ENCODE measurements at places on chromosomes 1 and 21.
A peak's percentile ranks its signal among the peaks of the same experiment; 100 is the strongest.

GRCh38 chr1:27455139-27455811, 34.7 kb downstream of the WASF2 start:
- no peak for DNase-seq

DNA sequence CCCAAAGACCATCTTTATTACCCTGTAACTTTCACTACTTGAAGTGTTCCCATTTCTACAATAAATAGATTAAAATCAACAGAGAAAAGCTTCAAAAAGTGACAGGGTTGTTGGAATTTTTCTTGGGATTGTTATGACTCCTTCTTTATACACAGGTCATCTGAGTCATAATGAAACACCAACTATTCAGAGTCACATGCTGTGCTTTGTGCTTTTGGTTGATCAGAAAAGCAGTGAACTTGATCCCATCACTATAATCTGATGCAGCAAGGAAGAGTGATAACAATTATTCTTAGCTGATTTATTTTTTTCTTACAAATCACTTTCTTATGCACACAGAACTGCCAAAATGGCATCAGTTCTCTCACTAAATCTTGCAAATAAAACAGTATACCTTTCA, 422.9 kb downstream of the PTBP2 start:
- no peak for DNase-seq

- DNase-seq = no peak
Observed at GRCh38 chr21:41130883-41131282, 37.1 kb upstream of the BACE2 start.

DNA sequence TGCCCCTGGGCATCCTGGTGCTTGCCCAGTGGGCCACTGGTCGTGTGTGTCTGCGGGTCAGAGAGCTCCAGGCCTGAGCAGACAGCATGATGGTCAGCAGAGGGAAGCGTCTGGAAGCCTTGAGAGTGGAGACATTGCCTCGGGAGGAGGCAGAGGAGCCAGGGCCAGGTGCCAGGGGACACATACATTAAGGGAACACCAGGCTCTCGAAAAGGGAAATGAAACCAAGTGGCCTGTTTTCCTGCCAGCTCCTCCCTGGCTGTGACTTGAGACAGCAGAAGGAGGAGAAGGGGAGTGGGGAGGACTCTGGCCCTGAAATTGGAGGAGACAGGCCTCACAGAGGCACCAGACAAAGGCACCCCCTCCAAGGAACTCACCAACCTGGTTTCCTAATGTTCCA, 62.4 kb upstream of the LRP8 start:
- no peak for DNase-seq

DNA sequence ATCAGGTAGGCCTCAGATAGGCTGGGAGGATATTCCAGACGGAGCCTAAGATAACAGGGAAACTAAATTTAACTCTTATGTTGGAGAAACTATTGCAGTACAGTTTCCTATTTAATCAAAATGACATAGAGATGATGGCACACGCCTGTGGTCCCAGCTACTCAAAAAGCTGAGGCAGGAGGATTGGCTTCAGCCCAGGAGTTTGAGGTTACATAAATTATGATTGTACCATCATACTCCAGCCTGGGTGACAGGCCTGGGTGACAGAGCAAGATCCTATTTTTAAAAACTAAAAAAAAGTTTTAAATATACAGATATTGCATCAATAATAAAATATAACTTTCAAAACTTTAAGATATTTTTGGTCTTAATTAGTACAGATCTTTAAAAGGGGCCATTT, 25.2 kb upstream of the TAL1 start:
- DNase-seq = no peak

GRCh38 chr1:168513656-168514404, 30.0 kb downstream of the XCL2 start:
- no peak for DNase-seq

GRCh38 chr1:228992907-228993535, 257.7 kb downstream of the RHOU start:
- no peak for DNase-seq

DNA sequence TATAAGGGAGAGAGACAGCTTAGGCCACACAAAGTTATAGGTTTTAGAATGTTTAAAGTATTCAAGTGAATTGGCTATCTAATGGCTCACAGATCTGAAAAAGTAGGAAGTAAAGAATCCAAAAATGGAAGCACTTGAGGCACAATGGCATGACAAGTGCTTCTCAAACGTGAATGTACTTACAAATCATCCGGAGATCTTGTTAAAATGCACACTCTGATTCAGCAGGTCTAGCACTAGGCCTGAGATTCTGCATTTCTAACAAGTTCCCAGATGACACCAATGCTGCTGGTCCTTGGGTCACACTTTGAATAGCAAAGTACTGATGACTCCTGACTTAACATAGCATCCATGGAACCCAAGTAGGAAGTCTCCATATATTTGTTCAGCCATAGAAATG, 20.9 kb upstream of the AGL start:
- no peak for DNase-seq

DNA sequence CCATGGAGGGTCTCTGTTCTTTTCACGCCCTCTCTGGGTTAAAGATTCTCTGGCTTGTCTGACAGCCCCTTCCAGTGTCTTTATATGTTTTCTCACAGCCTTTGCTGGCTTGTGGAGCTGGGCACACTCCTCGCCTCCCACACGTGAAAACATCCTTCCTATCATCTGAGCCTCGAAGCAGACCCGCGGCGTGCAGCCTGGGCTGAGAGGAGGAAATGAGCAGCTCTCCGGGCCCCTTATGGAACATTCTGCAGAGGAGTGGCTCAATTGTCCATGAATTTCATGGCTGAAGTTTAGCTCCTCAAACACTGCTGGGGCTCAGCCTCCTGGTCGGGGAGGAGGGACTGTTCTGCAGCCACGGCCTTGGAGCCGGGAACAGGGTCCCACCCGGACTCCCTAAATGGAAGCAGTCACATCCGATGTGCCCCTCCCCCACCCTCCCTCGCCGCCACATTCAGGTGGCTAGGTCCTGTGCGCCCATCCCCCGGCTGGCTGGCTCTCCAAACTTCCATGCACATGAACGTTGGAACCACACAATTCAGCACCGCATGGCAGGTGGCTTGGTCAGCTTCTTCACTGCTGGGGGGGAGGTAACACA, 15.1 kb upstream of the PDE9A start:
- no peak for DNase-seq

DNA sequence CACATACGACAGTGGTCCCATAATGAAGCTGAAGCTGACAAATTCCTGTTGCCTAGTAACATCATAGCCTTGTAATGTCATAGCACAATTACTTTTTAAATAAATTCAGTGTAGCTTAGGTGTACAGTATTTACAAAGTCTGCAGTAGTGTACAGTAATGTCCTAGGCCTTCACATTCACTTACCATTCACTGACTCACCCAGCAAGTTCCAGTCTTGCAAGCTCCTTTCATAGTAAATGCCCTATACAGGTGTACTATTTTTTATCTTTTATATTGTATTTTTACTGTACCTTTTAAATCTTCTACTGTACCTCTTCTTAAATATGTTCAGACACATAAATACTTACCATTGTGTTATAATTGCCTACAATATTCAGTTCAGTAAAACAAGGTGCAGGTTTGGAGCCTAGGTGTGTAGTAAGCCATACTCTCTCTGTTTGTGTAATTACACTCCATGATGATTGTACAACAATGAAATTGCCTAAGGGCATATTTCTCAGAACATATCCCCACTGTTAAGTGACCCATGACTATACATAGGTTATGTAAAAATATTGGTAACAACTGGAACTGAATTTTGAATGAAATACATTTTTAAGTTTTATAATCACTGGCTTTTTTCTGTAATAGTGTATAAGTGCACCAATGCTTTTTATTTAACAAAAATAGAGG, 33.5 kb upstream of the ADAM30 start:
- DNase-seq = no peak

- DNase-seq = no peak
Observed at GRCh38 chr1:91511386-91511785, 10.7 kb downstream of the CDC7 start.

- no peak for DNase-seq
Observed at GRCh38 chr1:245411245-245412036, 256.7 kb downstream of the KIF26B start.

- no peak for DNase-seq
Observed at GRCh38 chr1:12166834-12167492, at the start of gene TNFRSF1B. TNFRSF1B (plus strand) TSS chr1:12166991; CDS start chr1:12167092, 101 bp downstream.

DNA sequence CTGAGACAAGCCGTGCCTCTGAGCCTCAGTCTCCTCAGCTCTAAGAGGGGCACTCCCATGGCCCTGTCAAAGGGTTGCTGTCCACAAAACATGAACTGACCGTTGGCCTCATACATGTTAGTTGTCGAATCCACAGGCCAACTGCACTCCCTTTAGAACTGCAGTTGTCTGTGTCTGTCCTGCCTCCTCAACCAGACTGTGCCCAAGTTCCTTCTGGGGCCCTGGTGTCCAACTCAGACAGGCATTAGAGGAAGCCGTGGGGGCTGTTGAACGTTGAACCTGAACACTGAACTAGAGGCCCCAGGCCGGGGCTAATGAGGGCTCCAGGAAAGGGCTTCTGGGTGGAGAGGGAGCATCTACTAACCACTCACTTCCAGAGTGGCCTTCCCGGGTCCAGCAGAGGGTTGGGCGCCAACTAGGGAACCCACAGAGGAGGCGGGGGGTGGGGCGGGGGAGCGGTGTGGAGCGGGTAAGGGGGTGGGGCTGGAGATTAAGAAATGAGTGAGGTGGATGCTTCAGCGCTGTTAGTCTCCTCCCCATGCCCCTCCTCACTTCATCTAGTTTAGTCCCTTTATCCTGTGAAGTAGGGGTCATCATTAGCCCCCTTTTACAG, at the start of gene RAB42:
Gene RAB42 (plus strand): TSS at position 558 of the 613 bp plus-strand sequence. CDS start 247 bp downstream, outside the sequence.
- no peak for DNase-seq

DNA sequence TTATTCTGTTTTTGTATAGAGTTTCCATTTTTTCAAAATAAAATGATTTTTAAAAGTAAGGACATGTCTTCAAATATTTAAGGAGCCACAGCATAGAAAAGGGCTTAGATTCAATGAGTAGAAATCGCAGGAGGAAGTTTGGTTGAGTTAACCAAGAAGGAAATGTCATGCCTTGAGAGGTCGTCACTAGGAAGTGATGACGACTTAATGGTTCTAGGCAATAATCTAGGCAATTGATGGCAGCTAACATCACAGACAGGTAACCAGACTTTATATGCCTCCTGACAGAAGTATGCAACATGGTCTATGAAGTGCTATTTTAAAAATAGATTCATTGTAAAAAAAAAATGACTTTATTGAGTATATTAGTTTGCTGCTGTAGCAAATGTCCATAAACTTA, 32.1 kb upstream of the TP53BP2 start:
- no peak for DNase-seq

DNA sequence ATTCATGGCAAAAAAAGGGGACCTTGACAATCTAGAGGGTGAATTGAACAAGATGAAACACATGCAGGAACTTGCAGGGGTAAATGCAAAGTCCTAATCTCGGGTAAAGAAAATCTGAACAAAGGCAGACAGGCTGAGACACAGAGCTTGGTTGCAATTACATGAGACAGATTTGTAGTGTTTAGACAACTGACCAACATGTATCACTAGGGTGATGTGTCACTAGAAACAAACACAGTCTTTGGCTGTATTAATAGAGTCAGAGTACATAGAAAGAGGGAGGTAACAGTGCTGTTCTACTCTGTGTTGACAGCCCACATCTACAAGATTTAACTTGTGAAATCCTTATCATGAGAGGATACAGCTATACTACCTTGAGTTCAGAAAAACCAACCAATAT, 78.1 kb upstream of the GRIK3 start:
- DNase-seq = no peak

- DNase-seq = no peak
Observed at GRCh38 chr1:157104598-157105293, 5.1 kb upstream of the ETV3L start.

GRCh38 chr1:90800012-90800717, 83.1 kb upstream of the BARHL2 start:
- no peak for DNase-seq

DNA sequence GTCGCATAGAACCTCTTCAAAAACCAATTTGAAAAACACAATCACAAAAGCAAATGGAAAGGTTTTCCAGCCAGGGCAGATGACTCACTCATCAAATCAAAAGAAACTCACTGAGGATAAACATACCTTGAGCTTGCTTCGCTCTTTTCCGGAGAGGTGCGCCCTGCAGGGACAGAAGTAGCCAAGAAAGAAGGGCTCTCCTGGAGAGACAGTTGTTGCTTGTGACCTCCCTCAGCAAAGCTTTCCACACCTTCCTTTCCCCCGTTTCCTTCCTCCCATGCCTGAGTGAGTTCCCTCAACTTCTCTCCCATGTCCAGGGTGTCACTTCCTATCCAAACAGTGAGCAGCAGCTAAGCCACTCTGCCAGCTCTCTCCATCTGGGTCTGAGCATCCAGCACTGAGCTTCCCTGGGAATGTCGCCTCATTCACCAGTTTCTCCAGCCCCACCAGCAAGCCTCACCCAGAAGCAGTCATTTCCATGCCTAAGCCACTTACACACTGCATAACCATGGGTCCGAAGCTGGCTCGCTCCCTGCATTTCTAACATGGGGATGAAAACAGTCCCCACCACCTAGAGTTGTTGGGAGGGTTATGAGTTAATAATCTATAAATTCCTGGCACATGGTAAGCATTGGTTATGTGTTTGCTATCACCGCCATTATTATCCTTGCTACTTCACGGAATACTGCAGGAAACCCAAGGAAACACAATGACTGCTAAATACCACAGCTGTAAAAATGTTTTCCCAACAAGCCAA, 75.0 kb downstream of the PTPN14 start:
- DNase-seq = no peak

- peak; percentile 87 for DNase-seq
Observed at GRCh38 chr1:246782120-246782900, 58.1 kb downstream of the SCCPDH start.

DNA sequence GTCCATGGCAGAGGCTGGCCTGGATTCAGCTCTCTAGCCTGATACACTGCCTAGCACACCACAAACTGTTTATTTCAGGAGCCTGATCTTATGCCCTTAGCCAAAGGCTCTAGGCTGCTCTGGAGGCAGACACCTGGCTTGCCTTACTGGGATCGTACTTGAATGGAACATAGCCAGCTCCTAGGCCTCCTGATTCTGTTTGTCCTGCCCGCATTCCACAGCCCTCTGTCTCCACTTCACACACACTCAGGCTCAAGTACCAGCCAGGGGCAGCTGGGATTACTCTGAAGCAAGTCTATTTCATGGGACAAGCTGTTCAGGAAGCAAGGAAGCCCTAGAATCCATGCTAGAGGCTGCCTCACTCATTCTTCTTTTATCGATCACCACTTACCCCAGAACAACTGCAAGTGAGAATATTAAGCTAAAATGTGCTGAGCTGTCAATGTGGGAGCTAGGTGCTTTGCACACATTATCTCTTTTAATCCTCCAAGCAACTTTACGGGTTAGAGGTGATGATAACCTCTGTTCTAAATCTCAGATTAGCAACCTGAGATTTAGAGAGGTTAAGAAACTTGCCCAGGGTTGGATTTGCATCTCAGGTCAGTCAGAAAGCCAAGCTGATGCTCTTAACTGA, 31.1 kb upstream of the CYP4B1 start:
- DNase-seq = no peak

GRCh38 chr1:94559921-94560320, 18.4 kb upstream of the F3 start:
- DNase-seq = no peak

- no peak for DNase-seq
Observed at GRCh38 chr1:237910834-237911233, 20.1 kb upstream of the ZP4 start.

GRCh38 chr1:116311756-116312680, 61.0 kb upstream of the ATP1A1 start:
- no peak for DNase-seq
